CD4-positive, alpha-beta memory T cell (primary cell): ENCODE measurements at places on chromosomes 1 and 21.

GRCh38 chr1:10909697-10910680, 102.5 kb upstream of the TARDBP start:
- peak; percentile 72 for DNase-seq

DNA sequence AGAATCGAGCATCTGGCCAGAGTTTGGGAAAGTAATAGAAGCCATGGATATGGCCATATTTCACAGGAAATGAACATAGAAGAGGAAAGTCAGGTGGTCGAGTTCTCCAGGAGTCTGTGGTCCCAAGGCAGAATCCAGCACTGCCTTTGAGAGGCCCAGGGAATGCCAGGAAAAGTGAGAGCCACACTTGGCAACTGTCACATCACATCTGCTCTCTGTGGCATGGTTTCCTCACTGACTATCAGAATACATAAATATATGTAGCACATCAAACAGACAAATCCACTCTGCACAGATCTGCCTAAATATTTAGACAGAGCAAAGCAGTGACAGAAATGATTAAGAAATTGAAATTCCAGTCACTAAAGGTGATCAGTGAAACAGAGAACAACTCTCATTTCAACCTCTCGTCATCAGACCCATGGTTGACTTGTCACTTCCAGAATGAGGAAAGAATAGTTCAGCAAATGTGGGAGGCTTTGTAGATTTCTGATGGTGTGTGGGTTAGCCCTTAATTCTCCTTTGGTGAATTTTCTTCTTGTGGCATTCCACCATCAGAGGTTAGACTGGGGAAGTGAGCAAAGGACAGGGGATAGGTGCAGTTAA, 58.8 kb upstream of the MAN1A2 start:
- no peak for DNase-seq

- no peak for DNase-seq
Measured at GRCh38 chr1:180193141-180194047, 36.7 kb upstream of the LHX4 start.

GRCh38 chr1:221583465-221583864, 158.4 kb downstream of the DUSP10 start:
- DNase-seq, result no peak

DNA sequence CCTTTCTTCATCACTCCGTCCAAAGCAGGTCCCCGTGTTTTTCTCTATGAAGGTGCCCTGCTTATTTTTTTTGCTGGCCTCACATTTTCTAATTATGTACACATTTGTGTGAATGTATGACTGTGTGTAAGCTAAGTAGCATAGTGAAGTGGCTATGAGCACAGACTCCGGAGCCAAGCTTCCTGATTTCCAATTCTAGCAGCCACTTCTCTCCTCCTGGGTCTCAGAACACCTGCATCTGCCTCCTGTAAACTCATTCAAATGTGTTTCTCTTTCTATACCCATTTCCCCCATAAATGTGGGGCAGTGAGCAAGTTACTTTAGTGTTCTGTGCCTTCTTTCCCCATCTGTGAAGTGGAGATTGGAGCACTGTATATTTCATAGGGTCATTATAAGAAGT, 2.1 kb downstream of the SLAMF6 start:
- DNase-seq, result peak; percentile 12

- DNase-seq, result no peak
Measured at GRCh38 chr1:96362623-96363022, 359.0 kb upstream of the PTBP2 start.

- DNase-seq, result no peak
Measured at GRCh38 chr1:101964708-101965107, 32.0 kb downstream of the OLFM3 start.

DNA sequence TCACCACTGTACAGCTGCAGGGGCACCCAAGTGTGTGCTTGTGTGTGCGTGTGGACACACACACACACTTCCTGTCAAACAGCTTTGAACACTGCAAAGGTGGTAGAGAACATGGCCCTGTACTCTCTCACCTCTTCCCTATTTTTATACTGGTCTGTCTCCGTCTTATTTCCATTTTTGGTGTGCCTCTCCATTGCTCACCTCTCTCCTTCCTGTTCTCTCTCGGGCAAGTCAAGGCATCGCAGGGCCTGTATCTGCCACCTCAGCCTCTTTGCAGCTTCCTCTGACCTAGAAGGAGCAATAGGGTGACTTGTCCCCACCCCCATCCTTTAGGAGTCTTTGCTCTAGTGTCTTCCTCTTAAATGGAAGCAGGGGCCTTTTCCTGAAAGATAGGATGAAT, 2.2 kb downstream of the SMCP start:
- DNase-seq, result no peak

DNA sequence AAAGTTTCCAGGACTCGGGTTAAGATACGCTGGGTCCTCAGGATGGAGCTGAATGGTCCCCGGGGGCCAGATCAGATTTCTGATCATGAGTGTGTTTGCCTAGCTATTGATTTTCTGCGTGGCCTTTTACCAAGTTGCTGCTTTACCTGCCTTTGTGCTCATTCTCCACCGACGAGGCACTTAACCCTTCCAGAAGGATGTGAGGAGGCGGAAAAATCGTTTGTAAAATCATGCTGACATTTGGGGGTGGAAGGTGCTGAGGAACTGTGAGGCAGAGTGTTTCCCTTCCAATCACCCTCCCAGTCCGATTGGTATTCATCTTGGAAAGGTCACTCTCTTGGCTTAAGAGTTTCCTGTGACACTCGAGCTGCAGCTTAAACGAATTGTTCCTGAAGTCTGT, 337.1 kb upstream of the KAZN start:
- DNase-seq, result no peak

DNA sequence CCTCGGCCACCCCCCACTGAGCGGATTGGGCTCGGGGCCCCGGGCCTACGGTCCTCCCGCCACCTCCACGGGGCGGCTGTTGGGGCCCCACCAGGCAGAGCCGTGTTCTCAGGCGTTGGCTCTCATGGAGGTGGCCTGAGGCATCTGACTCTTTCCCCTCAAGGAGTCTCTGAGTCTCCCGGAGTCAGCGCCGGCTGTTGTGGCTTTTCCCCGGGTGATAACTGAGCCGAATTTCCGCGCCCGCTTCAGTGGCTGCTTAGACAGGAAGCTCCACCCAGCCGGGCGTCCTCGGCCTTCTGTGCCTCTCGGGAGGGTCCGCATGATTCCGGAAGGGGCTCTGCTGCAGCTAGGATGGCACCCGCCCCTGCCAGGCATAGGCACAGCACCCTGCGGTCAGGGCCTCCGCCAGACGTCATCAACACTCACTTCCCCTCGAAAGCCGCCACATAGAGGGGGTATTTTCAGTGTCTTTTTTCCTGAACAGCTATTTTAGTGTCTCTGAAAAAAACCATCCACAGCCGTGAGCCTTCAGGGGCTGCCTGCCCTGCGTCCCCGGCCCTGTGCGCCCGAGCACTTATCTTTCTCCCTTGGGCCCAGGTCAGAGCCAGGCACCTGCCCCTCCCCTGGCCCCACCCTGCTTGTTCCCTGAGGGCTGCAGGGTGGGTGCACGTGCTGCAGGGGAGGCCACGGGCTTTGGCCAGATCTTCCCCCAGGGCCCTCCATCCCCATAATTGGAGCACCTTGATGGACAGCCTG, 72.9 kb downstream of the SKI start:
- DNase-seq, result peak; percentile 96

DNA sequence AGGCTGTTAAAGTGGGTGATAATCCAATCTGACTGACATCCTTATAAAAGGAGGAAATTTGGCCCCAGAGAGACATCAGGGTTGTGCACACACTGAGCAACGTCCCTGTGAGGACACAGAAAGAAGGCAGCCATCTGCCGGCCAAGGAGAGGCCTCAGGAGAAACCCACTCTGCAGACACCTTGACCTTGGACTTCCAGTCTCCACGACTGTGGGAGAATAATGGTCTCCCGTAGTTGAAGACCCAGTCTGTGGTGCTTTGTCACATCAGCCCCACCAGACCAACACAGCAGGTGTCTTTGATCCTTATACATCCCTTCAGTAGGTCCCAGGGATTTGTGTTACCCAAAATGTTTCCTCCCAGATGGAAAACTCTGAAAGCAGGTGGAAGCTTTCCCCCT, 4.2 kb upstream of the DNAJC28 start:
- no peak for DNase-seq

DNA sequence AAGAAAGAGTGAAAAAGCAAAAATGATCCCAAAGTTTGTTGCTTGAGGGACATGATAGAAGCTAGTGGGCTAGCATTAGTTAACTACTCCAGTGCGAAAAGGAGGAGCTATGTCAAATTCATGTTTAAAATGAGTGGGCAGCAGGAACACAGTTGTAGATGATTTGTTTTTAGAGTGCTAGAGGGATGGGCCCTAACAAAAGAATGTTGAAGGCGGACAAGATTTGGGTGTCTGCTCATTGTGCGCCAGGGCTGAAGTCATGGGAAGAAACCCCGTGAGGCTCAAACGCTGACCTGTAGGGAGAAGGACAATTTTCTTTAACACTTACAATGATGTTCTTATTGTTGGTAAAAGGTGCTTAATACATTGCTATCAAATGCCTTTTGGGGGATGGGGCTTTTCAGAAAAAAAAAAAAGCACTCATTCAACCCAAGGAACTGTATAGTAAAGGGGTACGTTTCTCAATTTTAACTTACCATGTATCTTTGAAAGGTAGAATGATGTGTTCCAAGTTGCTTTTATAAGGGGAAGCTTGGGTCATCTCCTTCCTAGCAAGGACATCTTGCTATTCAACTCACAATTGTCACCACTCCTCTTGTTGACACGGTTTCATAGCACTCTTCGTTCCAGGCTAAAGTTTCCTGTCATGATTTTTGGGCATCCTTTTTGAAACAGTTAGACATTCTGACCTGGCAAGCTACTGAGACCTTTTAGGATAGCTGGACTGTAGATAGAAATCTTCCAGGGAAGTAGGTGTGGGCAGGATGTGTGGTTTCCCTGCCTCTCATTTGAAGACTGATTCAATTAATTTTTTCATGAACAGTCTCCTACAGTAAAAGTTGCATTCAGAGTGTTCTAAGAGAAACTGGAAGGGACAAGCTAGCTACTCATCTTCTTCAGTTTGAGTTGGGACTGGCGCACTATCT, 53.0 kb upstream of the CNN3 start:
- DNase-seq, result no peak

DNA sequence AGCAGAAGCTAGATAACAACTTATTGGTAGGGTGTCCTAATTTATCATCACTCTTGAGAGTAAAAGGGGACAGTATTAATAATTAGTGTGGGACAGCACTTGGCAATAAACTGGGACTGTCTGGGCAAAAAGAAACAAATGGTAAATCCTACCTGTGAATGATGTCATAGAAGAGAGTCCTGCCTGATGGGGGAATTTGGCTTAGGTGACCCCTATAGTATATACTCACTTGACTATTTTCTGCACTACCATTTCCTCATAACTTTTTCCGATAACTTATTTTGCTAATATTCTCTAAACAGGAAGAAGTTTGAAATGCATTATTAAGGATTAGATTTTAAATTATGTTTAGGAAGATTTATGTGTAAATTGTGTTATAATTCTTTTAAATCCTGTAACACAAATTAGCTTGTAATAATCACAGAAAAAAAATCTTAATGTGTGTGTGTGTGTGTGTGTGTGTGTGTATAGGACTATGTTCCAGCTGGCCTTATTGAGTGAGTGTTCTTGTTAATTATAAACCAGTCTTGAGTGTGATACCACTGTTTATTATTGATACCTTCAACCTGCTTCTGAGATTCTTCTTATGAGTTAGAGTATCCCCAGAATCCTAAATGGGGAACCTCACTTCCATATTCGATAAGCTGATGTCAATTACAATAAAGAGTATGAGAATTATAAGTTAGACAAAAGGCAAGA, 144.2 kb upstream of the C1orf105 start:
- DNase-seq, result no peak

DNA sequence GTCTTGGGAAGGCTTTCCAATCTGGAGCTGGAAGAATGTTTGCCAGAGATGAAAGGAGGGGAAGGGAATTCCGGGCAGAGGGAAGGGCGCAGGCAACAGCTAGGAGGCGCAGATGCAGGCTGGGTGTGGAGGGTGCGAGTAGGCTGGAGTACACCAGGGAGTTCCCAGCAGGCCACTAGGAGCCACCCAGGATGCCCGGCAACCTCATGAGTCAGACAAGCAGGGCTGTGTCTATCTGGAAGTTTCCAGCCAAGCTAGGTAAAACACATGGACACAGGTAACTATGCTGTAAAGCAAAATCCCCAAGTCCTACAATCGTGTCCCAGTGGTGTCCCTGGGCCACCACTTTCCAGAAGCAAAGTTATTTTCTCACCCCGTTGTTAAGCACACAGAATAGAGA, 990 bp upstream of the NBL1 start:
- DNase-seq, result no peak

DNA sequence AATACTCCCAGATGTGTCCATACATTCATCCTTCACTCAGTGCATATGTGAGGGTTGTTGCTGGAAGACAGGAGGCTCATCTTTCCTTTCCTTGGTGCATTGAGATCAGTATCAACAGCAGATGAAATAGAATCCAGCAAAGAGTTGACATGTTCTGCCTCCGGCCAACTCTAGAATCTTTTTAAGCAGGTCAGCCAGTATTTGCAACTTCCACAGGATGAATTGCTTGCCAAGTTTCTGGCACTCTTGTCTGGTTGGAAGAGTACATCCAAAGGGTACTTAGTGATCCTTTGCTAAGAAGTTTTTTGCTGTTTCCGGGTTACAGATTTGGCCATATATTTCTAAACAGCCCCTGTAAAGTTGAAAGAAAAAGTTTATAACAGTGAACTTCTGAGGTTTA, 21.1 kb downstream of the SYNC start:
- DNase-seq, result no peak

DNA sequence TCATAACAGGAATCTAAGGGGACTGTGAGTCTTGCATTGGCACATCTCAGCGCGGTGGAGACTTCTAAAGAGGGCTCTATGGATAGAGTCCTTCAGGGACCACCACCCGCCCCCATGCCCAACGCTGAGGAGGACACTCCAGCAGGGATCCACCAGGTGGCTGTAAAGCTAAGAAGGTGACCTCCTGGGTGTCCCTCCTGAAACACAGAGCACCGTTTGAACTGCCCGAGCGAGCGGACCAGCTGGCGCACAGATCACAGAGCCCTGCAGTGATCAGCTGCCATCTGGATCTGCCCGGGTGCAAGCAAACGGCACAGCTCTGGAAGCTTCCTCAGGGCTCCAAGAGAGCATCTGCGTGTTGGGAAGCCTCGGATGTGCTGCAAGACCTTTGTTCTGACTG, 51.3 kb upstream of the LYST start:
- no peak for DNase-seq

DNA sequence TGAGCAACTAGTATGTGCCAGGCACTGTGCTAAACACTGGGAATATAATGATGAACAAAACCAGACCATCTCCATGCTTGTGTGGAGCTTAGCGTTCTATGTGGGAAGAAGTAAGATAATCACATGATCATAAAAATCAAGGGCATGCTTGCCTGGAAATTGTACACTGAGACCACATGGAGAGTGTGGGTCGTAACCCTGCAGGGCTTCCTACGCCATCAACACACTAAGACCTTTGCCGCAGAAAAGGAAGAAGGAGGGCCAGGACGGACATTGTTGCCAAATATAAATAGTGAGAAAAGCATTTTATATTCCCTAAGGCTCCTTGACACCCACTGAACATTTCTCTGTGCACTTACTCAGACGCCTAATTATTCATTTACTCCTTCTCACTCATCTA, 388.1 kb upstream of the VAMP3 start:
- DNase-seq, result no peak
